ENCODE measurements at places on chromosomes 2 and 18.

DNA sequence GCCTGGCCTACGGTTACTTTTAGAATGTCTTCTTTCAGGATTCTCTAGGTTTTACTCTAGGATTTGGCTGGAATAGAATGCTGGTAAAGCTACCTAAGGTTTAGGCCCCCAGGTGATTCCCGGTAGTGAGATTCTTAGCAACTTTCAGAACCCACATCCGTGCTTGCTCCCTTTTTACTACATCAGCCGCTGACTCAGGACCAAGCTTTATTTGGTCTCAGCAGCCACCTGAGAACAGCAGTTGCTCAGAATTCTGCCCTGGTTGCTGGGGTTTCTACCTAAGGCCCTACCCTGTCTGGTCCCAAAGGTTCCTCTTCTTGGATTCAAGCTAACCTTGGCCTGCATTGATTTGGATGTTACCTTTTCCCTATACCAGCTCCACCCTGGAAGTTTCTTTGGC is 36.1 kb upstream of the NDUFV2 start:
- DNase-seq, result no peak

GRCh38 chr2:42742740-42743658 is 20.9 kb downstream of the OXER1 start:
- no peak for DNase-seq

- no peak for DNase-seq
Measured at GRCh38 chr2:54672590-54673456, 50.6 kb upstream of the EML6 start.

- no peak for DNase-seq
Measured at GRCh38 chr2:236825989-236826510, 256.4 kb downstream of the ACKR3 start.

- DNase-seq, result no peak
Measured at GRCh38 chr2:10839813-10840212, 27.2 kb upstream of the PDIA6 start.

All from stimulated activated CD4-positive, alpha-beta T cell treated with anti-CD3 and anti-CD28 coated beads, TNF-alpha, amount 100 ng/mL, for 4 hours (primary cell).